Caudate nucleus (tissue), 63 donors: ENCODE measurements at places on chromosomes 4 and X.

GRCh38 chrX:154369449-154370299 lies 4.8 kb downstream of the FLNA start:
- DNase-seq, result peak; percentile 28

DNA sequence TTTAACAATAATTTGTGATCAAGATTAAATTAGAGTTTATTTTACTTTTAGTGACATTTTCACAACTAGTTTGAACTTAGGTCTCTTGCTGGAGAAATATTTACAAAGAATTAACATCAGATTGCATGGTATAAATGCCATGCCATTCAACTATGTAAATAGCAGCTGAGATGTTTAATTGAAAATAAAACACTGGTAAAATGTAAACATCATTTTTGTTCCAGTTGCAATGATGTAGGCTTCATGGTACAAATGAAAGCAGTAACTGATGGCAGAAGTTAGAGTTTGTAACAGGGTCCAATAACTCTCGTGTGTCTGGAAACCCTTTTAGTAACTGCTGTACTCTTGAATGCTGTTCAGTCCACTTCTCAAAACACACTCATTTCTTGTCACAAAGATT lies 43.7 kb upstream of the HAND2 start:
- DNase-seq, result no peak

DNA sequence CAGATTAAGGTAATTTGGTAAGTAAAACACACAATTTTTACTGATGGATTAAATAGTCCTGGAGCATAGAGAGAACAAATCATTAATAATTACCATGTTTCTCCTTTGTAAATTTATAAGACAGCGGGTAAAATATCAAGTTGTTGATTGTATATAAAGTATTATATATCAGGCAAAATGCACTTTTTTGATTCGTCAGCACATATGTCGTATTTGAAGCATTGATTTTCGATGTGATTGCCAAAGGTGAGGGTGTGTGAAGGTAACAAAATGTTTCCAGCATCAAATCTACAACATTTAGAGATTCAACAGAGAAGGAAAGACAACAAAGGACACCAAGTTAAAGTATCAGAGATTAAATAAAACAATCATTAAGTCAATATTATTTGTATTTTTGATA lies 1437.8 kb upstream of the ADGRL3 start:
- no peak for DNase-seq

DNA sequence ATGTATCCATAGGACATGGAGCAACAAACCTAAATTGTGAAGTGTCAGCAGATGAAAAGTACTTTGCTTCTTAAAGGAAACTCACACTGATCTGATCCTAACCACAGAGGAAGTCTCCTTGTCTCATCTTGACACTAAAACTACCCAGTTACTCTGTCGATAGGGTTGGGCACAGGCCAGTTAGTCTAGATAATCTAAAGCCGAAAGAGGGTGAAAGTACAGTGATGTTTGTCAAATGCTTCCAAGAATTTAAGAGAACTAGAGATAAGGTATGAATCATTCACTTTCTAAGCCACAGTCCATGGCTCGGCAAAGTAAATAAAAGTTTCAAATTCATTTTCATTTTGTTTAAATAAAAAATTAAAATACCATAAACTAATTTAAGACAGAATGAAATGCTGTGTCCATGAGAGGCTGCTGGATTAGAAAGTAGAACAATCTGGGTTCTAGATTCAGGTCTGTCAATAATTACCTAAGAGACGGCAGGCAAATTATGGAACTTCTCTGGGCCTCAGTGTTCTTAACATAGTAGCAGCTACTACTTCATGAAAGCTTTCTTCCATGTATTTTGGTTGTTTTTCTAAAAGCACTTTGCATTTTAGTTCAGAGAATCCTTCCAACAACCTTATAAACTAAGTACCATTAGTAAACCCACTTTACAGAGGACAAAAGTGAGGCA lies 176.7 kb downstream of the LDB2 start:
- no peak for DNase-seq

DNA sequence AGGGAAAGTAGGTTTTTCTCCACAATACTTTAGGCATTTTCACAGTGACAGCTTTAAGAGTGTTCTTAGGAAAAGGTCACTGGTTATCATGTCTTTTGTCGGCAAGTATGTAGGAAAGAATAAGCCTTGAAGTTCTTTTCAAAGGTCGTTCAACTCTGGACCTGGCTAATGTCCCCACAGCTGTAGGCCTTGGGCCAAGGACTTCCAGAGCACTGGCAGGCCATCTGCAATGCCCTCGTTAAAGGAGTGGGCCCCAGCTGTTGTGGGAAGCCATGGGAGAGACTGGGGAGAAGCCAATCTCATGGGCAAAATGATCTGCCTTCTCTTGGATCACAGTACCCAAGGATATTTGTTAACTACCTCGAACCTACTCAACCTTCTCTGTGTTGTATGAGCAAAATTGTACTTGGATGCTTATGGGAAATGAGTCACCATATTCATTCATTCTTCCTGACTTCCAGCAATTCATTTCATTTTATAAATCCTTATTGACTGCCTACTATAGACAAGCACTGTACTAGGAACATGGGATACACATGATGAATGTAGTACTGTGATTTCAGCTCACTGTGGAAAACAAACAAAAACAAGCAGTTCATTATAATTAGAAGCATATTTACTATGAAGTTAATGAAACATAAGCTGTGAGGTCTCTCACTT lies 141.1 kb upstream of the KIT start:
- DNase-seq, result no peak

DNA sequence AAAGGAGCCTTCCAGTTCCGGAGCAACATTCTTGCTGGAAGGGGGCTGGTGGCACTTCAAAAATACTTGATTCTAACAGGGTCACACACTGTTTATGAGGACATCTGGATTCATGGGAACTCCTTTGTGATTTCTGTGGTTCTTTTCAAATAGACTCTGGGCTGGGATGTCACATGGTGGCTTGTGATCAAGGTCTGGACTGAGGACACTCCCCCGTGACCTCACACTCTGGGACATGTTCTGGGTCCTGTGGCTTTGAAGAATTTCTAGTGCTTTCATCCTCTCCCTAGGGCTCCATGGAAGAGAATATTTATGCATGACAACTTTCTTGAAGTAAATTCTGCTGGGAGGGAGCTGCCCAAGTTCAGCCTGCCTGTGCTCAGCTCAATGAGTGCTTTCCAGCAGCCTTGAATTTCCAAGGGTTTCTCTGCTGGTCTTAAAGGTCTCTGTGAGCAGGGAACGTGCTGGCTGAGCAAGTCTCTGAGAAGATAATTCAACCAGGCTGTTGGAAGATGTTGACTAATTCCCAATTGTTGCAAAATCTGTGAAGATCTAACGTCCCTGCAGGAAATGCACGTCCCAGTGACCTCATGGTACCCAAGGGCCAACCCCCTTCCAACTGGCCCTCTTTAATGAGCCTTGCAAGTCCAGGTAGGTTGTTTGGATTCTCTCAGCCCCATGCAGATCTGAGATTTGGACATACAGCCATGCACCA lies 36.3 kb downstream of the GPR143 start:
- no peak for DNase-seq

- DNase-seq, result no peak
Measured at GRCh38 chrX:145840531-145840930, 22.9 kb downstream of the SLITRK2 start.

DNA sequence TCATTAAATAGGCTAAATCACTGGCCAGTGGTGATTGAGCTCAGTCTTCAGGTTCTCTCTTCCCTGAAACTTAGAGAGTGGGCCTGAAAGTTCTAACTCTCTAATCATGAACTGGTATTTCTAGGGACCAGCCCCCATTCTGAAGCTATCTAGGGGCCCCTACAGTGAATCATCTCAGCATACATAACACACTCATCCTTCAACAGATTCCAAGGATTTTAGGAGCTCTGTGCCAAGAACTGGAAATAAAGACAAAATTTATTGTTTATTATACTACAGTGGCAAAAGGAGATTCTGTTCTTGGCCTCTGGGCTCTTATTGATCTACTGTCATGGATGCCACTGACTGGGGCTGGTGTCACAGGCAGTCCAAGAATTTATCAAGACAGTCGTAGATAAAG lies 263.8 kb upstream of the IGFBP7 start:
- DNase-seq, result no peak

DNA sequence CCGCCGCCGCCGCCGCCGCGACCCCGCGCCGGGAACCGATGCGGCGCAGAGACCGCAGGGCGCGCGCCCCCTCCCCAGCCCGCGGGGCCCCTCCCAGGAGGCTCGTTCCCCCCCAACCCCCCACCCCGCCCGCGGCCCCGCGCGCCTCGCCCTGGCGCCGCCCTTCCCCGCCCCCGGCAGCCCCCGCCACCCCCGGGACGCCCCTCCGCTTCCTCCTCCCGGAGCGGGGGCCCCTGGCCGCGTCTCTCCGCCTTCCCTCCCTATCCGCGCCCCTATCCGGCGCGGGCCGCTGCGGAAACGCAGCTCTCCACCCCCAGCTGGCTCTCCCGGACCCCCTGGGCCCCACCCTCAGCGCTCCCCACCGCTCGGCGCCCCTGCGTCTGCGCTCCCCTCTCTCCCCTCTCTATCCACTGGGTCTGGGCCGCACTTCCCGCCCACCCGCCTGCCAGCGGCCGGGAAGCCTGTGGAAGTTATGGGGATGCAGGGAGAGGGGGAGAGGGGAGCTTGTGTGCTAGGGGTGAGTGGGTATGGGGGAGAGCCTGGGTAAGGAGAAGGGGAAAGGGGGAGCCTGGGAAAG lies at the start of gene TMEM271:
TMEM271 (minus strand) TSS at position 51 of the 577 bp plus-strand sequence. CDS start 233 bp downstream, outside the sequence.
- no peak for DNase-seq

DNA sequence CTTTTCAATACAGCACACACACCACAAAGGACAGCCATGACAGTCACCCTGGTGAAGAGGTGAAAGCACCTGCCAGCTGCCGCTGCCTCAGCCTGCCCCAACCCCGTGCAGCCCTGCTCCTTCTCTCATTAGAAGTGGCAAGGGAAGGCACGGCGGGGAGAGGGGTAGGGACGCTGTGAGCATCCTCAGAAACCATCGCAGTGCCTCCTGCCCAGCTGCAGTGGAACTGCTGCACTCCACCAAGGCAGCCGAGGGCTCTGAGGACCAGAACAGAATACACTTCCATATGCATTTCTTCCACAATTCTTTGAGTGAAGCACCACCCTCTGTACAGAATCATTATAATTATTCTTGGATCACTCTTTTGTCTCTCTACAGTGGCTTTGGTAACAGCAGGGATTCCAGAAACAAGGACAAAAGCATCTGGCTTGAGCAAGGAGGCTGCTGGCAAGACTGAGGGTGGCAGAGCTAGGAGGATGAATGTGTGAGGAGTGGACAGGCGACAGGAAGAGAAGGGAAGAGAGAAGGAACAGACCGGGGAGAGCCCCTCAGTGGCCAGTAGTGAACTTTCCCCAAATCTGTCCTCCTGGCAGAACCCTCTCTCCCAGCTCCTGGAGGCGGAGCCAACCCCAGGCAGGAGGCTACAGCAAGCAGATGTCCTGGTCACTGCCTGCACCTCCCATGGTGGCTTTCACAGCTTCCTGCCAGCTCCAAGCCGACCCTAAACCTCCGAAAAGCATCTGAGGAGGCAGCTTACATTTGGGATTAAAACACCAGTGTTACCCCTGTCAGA lies 73.2 kb downstream of the MTNR1A start:
- DNase-seq, result no peak

DNA sequence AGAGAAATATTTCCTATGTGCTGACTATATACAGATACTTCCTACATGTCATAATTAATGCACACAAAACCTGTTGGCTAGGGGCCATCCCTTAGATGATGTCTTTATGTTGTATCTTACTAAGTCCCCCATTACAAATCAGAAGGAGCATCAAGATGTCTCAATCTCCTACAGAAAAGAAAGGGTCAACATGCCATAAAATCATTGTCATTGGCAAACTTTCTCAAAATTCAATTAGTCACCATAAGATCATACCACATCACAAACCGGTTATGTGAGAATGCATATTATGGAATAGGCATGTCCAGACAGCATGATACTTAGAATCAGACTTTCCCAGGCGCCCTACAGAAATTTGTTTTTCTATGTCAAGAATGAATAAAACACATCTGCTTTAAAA lies 175.2 kb upstream of the TET2 start:
- DNase-seq, result no peak

- DNase-seq, result no peak
Measured at GRCh38 chr4:140156529-140157171, 2.7 kb upstream of the MAML3 start.

DNA sequence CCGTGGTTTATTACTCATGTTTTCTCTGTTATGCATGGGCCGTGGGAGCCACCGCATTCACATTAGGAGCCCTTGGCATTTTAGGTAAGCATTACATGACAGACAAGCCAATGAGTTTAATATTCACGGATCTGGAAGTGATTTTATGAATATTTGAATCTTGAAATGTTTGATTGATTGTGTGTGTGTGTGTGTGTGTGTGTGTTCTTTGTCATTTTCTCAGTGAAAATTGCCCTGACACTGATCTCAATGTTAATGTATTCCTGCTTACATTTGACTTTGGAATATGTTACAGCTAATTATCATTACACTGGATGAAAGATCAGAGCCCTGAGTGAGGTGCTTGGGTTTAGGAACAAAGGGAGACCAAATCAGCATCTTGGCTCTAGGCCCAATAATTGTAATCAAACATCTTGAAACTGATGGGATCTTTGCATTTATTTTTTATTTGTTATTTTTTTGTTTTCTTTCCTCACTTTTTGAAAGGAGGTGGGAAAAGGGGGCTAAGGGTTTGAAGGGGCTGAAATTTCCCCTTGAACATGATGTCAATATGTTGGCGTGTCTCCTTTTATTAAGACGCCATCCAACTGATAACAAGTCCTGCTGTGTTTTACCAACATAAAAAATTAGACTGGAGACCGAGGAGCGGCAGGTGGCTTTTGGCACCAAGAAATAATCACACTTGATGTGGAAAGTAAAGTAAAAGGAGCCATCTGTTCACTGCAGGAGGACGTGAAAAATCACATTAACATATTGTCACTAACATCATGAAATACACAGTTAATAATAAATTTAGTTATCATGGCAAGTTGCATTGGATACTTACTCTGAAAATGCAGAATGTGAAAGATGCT lies 5.2 kb upstream of the GK2 start:
- no peak for DNase-seq

- no peak for DNase-seq
Measured at GRCh38 chr4:3352941-3353594, 60.2 kb downstream of the RGS12 start.

GRCh38 chr4:67394879-67395278 lies 150.4 kb downstream of the CENPC start:
- DNase-seq, result no peak

DNA sequence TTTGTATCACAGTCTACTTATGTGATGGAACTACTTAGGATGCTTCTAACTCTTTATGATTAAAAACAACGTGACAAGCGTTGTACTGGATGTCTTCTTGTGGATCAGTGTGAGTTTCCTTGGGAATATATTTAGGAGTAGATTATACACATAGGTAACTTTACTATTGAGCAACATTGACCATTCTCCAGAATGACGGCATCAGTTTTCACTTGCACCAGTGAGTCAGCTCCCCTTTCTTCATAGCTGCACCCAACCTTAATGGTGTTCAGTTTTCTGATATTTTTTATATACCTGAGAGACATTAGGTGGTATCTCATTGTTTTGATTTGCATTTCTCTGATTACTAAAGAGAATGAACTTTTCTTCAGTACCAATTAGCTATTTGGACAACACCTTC lies 343.9 kb downstream of the ADGRL3 start:
- no peak for DNase-seq

- DNase-seq, result no peak
Measured at GRCh38 chr4:26793735-26794134, 66.9 kb upstream of the STIM2 start.
